ENCODE measurements at places on chromosomes 4 and X. TPM values are rescaled to one million over a fixed set of nuclear protein-coding genes. Genes with fewer than 3 reads are reported as not detected.
A peak's percentile ranks its signal among the peaks of the same experiment; 100 is the strongest.

DNA sequence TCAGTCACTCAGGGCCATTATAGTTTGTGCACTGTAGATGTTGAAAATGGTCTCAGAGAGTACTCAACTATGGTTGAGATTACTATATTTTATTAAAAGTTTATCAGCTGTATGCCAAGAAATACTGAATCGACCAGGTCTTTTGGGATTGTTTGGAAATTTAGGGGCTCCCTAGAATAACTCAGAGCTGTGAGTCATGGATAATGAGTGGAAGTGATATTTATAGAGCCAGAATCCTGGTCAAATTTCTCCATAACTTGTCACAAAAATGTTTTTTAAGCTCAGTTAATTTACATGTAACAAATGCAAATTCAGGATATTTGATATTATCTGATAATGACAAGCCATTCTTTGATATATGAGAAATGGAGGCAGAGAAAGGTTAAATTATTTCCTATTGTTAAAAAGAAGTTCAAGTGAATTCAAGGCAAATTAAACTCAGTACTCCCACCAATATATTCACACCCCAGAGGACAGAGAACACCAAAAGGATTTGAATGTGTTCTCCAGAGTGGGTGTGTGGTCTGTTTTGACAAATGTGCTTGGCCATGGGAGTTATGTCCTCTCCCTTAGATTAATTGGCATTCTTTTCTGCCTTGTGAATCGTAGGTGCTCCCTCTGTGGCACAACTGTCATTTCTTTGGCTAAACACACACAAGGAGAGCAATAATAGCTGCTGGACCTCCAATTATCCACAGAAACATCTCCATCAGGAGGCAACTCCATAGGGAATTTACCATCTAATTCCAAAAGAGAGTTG, 37.7 kb downstream of the ARHGAP24 start:
- DNase-seq, result no peak

DNA sequence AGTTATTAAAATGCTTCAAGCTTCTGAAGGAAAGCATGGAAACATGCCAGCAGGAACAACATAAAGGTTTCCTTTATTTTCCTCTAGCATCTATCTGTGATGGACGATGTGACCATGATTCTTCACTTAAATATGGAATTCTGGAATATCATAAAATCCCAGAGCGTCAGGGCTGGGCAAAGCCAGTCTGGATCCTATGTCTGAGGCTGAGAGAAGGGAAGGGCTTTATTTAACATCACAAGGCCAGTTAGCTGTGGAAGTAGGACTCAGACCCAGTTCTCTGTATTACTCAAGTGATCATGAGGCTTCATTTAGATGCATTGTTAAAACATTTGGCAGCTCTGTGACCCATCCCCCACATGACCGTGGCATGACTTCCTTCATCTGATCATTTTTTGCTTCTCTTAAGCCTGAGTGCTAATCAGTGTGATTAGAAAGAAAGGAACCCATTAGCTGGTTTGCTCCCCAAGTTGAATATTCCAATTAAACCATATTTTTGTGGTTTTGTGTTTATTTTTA, 40.9 kb upstream of the EOLA2 start:
- DNase-seq, result no peak

DNA sequence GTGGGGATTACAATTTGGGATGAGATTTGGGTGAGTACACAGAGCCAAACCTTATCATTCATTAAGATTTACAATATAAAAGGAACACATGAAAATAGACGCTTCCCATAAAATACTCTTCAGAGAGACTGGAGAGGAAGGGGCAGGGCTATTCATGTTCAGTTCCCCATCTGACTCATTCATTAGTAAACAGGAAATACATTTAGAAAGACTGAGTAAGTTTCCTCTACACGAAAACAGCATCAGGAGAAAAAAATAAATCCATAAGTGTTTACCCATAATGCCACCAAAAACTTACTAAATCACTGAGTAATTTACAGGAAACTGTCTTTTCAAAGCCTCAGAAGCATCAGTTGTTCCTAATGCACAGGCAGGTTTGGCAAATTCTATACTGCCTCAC, 255.4 kb upstream of the CXorf51A start:
- peak; percentile 2 for DNase-seq

DNA sequence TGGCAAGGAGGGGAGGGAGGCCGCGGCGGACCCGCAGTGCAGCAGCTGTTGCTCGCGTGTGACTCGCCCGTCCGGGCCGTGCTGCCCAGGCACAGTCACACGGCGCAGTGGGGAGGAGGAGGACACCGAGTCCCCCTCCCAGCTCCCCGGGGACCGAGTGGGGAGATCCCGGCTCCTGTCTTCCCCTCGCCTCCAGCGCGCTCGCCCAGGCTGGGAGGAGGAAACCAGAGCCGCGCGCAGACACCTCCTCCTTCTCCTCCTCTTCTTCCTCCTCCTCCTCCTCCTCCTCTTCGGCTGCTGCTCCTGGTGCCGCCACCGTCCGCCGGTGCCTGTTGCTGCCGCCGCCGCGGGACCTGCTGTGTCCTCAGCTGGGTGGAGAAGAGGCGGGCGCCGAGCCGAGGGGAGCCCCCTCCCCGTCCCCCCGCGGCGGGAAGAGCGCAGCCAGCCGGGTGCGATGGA, at the start of gene TBC1D1:
Gene TBC1D1, plus strand, starts transcription at position 284 of the 459 bp plus-strand sequence. CDS start 11,012 bp downstream, outside the sequence.
- DNase-seq, result peak; percentile 38

GRCh38 chr4:89556601-89557305, 249.2 kb upstream of the GPRIN3 start:
- DNase-seq, result peak; percentile 47

DCAF8L2 gene
- total RNA-seq, result not detected

DNA sequence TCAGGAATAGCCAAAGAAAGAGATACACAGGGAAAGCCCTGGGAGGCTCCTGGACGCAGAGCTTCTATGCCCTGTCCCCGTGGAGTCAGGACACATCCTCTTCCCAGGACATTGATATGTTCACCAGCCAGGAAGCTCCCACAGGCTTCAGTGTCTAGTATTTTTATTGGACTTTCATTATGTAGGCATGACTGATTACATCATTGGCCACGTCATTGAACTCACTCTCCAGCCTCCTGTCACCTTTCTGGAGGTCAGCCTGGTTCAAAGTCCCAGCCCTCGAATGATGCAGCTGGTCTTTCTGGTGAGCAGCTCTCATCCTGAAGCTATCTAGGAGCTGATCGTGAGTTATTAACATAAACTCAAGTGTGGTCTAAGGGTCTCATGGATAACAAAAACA, 104.1 kb downstream of the CPEB2 start:
- no peak for DNase-seq

- peak; percentile 27 for DNase-seq
Measured at GRCh38 chr4:90030953-90031352, 96.2 kb upstream of the CCSER1 start.

DNA sequence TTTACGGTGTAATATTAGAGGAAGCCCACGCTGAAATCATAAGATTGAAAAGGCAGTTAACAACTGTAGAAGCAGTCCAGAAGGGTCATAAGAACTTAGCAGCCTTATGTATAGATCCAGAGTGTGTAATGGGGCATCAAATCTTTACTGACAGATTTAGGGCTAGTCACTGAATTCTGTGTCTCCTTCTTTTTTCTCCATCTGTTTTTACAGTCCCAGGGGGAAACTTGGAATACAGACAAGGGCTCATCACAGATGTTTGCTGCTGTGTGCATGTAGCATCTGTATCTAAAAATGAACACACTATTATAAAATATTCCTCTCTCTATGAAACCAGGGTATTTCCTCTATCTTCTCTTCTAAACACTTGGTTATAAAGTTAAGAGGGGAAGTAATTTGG, 43.9 kb downstream of the CYSLTR1 start:
- DNase-seq, result no peak

THOC2 gene
- total RNA-seq, result 75.4 TPM

NONO gene
- total RNA-seq, result 255 TPM

DNA sequence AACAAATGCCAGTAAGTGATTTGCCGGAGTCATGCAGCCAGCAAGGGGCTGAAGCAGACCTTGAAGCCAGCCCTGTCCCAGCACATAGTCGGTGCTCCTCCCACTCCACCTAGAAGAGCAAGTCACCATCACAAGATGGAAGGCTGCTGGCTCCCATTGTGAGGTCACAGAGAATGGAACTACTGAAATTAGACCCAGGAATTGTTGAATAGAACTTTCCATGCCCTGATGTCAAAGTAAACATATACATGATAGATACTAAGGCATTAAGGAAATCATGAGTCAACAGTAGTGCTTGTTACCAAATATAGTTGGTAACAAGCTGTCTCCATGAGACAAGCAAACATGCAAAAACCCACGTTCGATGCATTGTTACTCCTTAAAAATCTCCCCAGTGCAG, 177.1 kb upstream of the MID1 start:
- DNase-seq, result no peak

DNA sequence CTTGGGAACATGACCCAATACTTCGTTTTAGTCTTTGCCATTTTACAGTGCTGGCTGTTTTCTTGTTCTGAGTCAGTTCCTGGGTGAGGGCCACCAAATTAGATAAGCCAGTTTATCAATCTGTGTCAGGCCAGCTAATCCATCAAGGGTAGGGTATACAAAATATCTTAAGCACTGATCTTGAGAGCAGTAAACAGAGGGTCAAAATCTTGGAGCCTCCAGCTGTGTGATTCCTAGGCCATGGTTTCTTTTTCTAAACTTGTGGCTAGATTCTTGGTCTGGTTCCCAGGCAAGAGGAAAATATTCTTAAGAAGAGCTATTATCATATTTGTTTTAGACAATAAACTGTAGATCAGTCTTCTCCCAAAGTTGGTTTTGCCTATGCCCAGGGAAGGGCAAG, 1396.6 kb upstream of the PABPC4L start:
- DNase-seq, result no peak

RNF128 gene
- 0.17 TPM for total RNA-seq

DNA sequence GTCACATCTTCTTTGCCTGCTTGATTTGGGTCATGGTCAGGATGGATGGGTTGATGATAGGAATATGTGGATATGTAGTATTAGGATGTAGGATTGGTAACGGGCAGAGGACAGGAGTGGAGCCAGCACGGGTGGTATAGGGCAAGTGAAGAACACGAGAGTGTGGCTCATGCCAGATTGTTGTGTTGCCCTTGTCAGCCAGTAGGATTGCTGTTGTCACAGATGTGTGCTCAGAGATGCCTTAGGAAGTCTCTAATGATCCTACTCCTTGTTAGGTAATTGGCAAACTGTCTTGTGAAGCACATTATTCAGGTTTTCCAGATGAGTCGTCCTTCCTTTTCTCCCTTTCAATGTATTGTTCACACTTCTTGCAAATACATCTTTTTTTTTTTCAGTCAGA, 5.5 kb downstream of the ATP10D start:
- DNase-seq, result peak; percentile 54

DNA sequence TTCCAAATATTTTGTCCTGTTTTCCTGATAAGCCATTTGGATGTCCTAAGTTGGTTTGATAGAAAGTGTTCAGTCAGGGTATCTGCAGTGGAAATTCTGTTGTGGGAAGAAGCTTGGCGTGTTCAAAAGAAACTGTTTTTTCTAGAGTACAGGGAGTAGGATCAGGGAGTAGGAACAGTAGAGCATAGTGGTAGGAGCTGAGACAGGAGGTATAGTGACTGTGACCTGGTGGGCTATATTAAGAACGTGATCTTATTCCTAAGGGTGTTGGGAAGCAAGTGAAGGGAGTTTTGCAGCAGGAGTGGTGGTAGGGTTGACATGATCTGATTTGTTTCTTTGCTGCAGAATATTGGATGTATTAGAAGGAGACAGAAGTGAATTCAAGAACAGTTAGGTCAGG, 348.2 kb downstream of the BMPR1B start:
- DNase-seq, result no peak

ZAR1 gene
- total RNA-seq, result not detected

DNA sequence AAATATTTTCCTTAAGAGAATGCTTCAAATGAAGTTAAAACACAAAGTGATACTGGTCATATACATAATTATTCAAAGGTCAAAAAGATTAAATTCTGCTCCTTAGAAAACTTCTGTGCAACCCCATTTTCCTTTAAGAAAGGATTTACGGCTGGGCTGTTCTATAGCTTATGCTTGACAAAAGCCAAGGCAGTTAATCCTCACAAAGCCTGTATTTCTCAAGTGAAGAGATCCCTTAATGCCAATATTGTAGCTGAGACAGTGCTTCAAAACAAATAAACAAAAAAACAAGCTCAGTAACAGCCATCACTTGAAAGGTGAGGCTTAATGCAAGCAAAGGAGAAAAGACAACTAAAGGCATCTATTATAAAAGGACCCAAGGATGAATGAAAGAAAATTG, 42.5 kb downstream of the BTC start:
- DNase-seq, result no peak

- no peak for DNase-seq
Measured at GRCh38 chr4:176799653-176800052, 6.9 kb upstream of the VEGFC start.

DNA sequence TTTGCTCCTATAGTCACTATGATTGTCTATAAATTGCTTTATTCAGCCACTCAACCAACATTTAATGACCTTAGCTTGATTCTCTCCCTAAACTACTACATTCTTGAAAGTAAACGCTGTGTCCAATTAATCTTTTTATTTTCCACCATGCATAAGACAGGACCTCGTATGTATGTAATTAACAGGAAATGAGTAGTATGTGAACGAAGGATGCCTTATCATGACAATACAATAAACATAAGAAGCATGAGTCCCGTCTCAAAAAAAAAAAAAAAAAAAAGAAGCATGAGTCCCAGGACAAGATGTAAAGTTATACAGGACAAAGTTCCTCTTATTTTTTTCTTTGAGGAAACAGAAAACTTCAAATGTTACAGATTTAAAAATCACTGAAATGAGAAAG, 92.5 kb downstream of the PPP3CA start:
- no peak for DNase-seq

- no peak for DNase-seq
Measured at GRCh38 chrX:26915064-26915463, 548.1 kb downstream of the PPP4R3C start.

GRCh38 chr4:164874789-164875188, 2.2 kb upstream of the APELA start:
- no peak for DNase-seq

DNA sequence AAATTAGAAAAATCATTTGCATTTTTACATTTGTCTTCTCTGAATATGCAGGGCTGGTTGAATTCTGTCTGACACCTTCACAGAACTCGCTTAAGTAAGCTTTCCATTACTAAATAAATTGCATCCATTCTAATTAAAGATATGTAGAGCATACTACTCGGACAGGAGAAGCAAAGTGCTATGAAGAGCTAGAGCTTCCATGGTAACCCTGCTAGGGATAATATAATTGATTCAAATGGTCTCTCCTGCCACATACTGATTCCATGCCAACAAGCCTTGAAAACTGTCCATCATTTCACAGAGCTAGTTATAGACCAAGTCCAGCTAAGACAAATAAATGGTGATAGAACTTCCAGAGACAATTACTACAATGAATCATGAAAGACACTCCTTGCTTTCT, 571.5 kb downstream of the KCNIP4 start:
- DNase-seq, result no peak

GRCh38 chr4:122456231-122457116, at the start of gene IL2:
TSS of gene IL2 (minus strand) at chr4:122456725. CDS start at chr4:122456440, 285 bp downstream.
- DNase-seq, result no peak
